ENCODE measurements at places on chromosomes 12 and 14. TPM values are rescaled to one million over a fixed set of nuclear protein-coding genes. Genes with fewer than 3 reads are reported as not detected.

DNA sequence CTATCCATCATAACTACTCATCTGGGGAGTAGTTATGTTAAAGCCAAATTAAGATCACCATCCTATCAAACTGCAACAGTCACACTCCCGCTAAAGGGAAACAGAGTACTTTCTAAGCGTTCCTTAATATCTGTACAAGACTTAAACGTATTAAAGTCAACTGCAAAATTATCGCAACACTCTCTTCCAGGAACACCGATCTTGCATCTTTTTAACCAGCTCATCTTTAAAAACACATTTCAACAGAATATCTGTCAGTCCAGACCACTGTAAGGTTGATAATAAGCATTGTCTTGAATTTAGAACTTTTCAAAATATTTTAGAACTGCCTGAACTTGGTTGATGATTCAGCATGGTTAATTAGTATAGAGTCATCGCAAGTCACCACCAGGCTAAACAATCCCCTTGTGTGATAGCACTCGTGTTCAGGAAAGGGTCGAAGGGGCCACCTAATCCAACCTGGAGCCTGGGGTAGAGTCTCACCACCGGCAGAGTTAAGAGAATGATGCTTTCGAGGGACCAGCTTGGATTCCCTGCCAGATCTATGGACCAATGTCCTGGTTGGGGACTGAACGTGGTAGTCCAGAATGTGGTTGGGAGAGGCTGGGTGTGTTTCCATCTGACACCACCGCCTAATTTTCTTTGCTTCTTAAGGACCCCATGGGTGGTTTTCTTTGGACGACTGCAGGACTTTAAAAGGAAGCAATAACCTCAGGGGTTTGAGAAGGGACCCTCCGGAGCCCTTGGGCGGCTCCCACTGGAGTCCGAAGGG, 890 bp downstream of the SPTLC2 start:
- no peak for DNase-seq

E2F7 gene
- polyA plus RNA-seq: 3.9 TPM

GRCh38 chr14:77579780-77580179, 36.7 kb downstream of the SPTLC2 start:
- no peak for DNase-seq

GALNT6 gene
- 78.1 TPM for polyA plus RNA-seq

IFNG-AS1 gene
- polyA plus RNA-seq: not detected

BBOF1 gene
- polyA plus RNA-seq: 1.9 TPM

LRRC9 gene
- polyA plus RNA-seq: not detected

DNA sequence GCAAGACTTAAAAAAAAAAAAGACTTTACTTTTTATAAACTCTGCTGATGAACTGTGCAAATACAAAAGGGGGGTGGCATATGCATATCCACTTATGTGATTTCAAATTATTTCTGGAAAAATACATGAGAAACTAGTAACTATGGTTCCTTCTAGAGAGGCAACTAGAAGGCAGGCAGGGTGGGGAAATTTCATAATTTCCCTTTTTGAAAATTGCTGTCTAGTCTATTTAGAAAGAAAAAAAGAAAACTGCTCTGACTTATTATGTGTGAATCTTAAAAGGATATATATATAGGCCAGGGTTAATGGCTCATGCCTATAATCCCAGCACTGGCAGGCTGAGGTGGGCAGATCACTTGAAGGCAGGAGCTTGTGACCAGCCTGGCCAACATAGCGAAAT, 42.3 kb downstream of the ANAPC7 start:
- DNase-seq: no peak
